ENCODE measurements at places on chromosomes 5 and 9. TPM values are rescaled to one million over a fixed set of nuclear protein-coding genes. Genes with fewer than 3 reads are reported as not detected.

Gene DNAJB5
- total RNA-seq, result 37.8 TPM

Gene ZNG1A
- total RNA-seq, result 26.5 TPM

GRCh38 chr5:82425591-82425990 lies 147.4 kb upstream of the RPS23 start:
- DNase-seq, result no peak

DNA sequence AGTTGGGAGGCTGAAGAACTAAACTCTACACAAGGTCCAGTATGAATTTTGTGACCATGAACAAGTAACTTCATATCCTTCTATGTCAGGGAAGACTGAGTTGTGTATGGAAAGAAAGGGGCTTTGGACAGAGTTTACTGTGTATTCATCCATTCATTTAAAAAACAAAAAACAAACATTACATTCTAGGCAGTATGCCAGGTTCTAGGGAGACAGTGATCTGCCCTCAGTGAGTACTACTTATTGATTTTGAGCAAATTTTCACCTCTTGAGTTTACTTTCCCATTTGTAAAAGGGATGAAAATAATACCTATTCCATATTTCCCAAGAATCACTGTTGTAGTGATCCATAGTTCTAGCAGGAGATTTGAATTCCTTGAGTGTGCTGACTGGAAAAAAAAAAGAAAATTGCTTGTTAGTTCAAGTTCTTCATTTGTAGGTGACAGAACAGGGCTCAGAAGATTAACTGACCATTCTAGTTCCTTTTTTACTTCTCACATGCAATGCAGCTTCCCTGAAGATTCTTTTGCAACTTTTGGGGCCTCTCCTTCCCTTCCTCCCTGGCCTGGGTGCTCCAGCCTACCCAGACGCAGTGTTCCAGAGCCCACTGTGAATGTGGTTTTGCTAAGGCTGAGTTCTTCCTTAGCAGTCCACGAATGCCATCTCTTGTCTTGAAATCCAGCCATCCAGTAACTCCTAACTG lies 2.6 kb upstream of the GAPVD1 start:
- DNase-seq, result no peak

DNA sequence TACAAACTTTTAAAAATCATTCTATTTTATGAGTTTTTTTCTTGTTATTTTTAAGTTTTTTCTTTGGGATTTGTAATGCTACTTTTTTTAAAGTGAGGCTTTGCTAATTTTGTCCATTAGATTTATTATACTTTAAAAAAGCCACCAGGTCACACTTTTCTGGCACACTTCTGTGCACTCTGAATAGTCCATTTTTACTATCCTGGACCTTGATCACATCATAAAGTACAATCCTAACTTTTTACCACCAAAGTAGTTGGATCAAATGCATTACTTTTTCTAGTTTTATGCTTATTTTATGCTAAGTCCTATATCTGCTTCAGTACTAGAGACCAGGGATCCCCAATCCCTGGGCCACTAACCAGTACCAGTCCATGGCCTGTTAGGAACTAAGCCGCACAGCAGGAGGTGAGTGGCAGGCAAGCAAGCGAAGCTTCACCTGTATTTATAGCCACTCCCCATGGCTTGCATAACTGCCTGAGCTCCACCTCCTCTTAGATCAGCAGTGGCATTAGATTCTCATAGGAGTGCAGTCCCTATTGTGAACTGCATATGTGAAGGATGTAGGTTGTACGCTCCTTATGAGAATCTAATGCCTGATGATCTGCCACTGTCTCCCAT lies 16.0 kb downstream of the FRRS1L start:
- no peak for DNase-seq

GRCh38 chr5:166672431-166672830 lies 1619.0 kb upstream of the WWC1 start:
- DNase-seq, result no peak

GRCh38 chr9:7130266-7130820 lies 372.6 kb downstream of the KDM4C start:
- DNase-seq, result no peak

DNA sequence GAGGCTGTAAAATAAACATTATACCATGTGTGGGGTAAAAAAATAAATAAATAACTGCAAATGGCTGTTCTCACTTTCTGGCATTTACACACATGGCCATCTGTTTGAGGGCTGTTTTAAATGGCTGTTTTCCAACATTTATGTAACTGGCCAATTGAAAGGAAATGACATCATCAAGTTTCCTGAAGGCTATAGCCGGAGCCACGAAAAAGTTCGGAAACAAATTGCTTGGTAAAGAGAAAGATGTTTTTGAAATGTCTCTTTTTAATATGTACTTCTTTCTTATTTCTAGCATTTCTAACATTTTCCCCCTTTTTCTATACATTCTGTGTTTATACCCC lies 95.4 kb upstream of the DAB2 start:
- no peak for DNase-seq

GRCh38 chr5:34499001-34499734 lies 157.0 kb upstream of the RAI14 start:
- no peak for DNase-seq

DNA sequence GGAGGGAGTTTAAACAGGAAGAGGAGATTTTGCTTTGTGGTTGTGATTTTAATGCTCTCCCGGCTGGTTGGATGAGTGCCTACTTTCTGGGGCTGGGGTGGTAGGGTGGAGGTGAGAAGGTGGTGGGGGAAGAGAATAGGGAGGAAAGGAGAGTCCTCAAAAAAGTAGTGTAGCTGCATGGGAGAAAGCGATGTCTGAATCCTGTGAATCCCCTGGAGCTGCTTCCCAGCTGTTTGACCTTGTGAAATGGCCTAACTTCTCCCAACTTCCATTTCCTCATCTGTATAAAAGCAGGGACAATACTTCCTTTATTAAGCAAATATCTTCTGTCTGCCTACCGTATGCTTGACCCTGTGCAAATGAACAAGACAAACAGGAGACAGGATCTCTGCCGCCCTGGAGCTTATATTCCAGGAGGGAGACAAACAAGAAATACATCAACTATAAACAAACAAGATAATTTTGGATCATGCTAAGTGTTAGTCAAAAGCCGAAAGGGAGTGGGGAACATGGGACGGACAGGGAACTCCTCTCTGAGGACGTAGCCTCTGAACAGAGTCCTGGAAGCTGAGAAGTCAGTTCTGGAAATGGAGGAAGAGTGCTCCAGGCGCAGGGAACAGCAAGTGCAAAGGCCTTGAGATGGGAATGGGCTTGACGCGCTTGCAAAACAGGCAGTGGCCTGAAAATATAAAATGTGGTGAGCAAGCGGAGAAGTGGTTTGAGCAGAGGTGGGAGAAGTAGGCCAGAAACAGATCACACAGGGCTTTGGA lies 103.5 kb downstream of the SPRY4 start:
- no peak for DNase-seq

All from right cardiac atrium (tissue), 5 donors.